ENCODE measurements at places on chromosomes 12 and 14.

- DNase-seq: no peak
Measured at GRCh38 chr12:5177731-5178130, 134.1 kb downstream of the KCNA5 start.

- peak; percentile 93 for DNase-seq
Measured at GRCh38 chr14:36661506-36662257, at the start of gene PAX9. Gene PAX9 (plus strand): TSS chr14:36661860. CDS start chr14:36662090, 230 bp downstream.

DNA sequence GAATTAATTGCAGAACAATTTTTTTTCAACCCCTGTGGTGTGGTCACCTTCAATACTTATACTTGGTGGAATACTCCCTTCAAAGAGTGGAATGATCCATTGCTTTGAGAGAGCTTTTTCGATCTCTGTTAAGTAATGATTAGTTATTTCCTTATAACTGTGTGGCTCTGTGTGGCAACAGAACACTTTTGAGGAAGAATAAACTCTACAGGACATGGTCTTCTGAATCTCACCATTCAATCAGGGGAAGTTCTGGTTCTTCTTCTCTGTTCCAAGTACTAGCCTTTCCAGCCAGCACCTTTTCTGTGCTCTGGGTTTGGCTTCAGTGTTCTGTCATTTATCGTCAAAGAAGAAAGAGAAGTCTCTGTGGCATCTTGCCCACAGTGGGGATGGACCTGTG lies 369.2 kb downstream of the ZFP36L1 start:
- DNase-seq: peak; percentile 1

DNA sequence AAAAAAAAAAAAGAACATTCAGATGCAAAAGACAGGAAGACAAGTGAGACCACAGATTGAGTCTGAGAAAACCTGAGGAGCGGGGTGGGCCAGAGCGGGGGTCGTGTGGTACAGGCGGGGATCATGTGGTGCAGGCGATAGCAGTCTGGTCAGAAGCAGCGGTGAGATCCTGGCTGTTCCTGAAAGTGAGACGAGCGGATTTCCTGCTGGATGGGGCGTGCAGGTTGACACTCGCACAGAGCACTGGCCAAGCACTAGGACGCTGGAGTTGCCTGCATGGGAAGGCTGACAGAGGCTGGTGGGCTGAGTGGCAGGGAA lies 35.7 kb downstream of the CDC42BPB start:
- no peak for DNase-seq

DNA sequence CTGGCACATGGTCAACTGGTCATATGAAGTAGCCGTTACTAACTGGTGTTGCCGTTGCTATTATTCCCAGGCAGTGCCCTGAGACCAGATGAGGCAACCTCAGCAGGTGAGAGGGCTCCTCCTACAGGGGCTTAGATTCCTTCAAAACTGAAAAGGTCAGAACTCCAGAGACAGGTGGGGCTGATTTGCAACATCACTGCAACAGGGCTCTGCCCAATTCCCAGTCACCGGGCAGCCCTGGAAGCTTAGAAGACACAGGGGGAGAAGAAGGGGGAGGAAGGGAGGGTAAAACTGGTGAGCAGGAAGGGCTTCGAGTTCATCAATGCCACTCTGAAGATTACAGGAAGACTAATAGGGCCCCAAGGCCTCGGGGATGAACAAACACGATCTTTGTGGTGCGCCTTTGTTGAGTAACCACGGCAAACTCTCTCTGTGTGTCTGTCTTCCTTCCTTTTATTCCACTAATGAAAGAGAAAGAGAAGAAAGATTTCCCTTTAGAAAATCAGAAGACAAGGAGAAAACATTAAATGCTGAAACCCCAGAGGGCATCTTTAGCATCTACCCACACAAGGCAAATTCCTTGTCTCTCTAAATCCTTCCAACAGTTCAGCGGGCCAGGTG lies 749.1 kb upstream of the TBX3 start:
- no peak for DNase-seq

GRCh38 chr12:13570005-13570694 lies 373.6 kb downstream of the EMP1 start:
- DNase-seq: no peak

DNA sequence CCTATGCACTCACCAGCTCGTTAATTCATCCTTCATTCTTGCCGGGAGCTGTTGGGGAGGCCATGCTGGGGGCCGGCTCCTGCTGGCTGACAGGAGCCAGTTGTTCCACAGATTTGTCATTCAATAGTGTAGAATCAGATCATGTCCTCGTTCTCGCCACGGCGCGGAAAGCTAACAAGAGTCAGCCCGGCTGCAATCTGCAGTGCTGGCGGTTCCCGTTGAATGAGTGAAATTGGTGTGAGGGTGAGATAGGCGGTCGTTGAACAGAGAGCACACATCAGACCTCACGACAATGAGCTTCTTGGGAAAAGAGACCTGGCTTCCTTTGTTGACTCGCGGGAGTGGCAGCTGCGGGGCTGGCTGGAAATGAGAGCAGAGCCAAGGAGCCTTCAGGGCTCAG lies 57.5 kb downstream of the KIF26A start:
- no peak for DNase-seq

DNA sequence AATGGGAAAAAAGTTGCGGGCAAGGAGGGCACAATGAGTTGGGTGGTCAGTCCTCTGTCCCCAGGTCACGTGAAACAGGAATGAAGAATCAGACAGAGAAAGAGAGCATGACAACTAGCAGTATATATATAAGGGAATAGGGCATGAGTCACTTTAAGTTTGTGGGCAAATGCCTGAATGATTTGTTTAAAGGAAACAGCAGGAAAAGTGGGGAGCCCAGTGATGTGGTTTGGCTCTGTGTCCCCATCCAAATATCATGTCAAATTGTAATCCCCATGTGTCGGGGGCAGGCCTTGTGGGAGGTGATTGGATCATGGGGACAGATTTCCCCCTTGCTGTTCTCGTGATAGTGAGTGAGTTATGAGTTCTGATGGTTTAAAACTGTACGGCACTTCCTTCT lies 195.3 kb upstream of the IGF1 start:
- DNase-seq: peak; percentile 53

GRCh38 chr12:88753066-88753465 lies 172.8 kb upstream of the KITLG start:
- no peak for DNase-seq

DNA sequence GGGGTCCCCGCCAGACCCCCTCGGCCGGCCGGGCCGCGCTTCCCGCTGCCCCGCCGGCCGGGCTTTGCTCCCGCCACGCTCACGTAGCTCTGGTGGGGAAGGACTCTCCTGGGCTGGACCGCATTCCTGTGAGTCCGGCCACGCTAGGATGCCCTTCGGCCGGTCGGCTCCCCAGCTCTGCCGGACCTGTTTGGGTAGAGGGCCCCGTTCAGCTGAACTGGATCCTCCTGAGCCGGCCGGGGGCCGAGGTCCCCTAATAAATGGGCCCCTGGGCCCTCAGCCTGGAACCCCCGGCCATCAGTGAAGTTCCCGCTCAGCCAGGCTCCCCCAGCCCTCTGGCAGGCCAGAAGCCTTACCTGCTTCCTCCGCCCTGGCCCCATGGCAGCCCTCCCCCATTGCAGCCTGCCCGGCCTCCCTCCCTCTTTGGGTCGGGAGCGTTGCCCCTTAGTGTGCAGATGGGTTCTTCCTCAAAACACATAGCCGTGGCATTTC lies 593 bp downstream of the UNC119B start:
- DNase-seq: peak; percentile 26
